ENCODE measurements at places on chromosomes 5 and 9. TPM values are rescaled to one million over a fixed set of nuclear protein-coding genes. Genes with fewer than 3 reads are reported as not detected.

GRCh38 chr9:86464242-86464641, 110.0 kb upstream of the TUT7 start:
- H3K27me3 ChIP-seq: no peaks in the 10 kb centered on the region
- peaks cover 28% of the 10 kb centered on the region for H3K4me1 ChIP-seq
- no peaks in the 10 kb centered on the region for H3K36me3 ChIP-seq

DNA sequence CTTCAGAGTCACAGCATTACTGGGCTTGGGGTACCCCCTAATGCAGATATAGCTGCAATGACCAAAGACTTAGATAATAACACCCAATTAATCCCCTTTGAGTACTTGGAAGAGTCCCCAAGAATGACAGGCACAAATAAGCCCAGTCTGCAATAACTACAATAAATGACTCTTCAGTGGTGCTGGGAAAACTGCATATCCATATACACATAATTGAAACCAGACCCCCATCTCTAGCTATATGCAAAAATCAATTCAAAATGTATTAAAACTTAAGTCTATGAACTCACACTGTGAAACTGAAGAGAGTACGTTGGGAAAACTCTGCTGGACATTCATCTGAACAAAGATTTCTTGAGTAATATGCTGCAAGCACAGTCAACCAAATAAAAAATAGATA, 422.5 kb downstream of the CDH18 start:
- H3K36me3 ChIP-seq: peaks cover 3% of the 10 kb centered on the region
- peaks cover 2% of the 10 kb centered on the region for H3K4me1 ChIP-seq
- H3K4me3 ChIP-seq: no peak overlapping the region
- DNase-seq: no peak
- no peaks in the 10 kb centered on the region for H3K27me3 ChIP-seq
- H3K27ac ChIP-seq: no peak overlapping the region

DNA sequence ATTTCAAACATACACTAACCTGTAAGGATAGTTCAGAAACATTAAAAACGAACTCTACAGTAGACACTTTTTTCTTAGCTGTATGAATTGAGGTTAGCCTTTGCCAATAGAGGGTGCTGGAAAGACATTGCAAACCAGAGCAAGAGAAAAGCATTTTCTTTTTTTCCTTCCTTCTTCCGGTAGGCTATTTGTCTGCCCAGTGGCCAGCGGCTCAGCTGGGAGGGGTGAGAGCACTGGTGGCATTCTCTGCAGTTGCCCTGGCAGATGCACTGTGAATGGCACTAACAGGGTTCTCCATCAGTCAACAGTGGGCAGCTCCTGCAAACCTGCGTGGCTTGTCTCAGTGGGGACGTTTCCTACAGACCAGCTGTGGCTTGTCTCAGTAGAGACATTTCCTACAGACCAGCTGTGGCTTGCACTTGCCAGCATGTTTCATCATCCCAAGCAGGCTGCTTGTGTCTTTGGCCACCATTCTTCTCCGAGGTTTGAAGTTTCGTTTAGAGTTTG, 984.5 kb upstream of the CDH18 start:
- H3K4me1 ChIP-seq: peaks cover 12% of the 10 kb centered on the region
- no peak overlapping the region for H3K27ac ChIP-seq
- peak overlapping the region; percentile 74 for H3K4me3 ChIP-seq
- H3K36me3 ChIP-seq: no peaks in the 10 kb centered on the region
- H3K27me3 ChIP-seq: no peaks in the 10 kb centered on the region

TYRP1 gene
- 0.64 TPM for total RNA-seq

GRCh38 chr9:17481565-17481964, 97.3 kb upstream of the SH3GL2 start:
- no peak overlapping the region for H3K27ac ChIP-seq
- H3K4me1 ChIP-seq: no peaks in the 10 kb centered on the region
- H3K4me3 ChIP-seq: no peak overlapping the region
- peaks cover 2% of the 10 kb centered on the region for H3K36me3 ChIP-seq
- no peak for DNase-seq
- no peaks in the 10 kb centered on the region for H3K27me3 ChIP-seq

LCN10 gene
- total RNA-seq: 0.20 TPM

GRCh38 chr5:3878267-3878666, 282.6 kb downstream of the IRX1 start:
- H3K36me3 ChIP-seq: no peaks in the 10 kb centered on the region
- no peak for DNase-seq
- H3K4me1 ChIP-seq: no peaks in the 10 kb centered on the region
- H3K4me3 ChIP-seq: no peak overlapping the region

GRCh38 chr5:92730486-92730885, 850.5 kb downstream of the NR2F1-AS1 start:
- H3K4me1 ChIP-seq: peaks cover 2% of the 10 kb centered on the region
- DNase-seq: no peak
- H3K27me3 ChIP-seq: no peaks in the 10 kb centered on the region
- H3K27ac ChIP-seq: no peak overlapping the region

DNA sequence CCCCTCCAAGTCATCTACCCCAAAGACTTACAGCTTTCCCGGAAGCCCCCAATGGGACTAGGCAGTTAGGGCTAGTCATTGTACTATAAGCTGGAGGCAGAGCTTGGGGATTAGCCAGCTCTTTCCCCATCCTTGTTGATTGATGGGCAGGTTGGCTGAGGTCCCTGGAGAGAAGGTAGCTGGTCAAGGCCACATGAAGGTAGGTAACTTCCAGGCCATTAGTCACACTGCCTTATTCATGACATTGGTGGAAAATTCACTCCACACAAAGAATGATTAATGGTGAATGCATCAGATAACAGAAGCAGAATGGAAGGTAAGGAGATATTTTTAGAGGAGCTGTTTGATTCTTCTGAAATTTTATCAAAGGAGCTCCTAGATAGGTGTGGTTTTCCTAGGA, 49.5 kb upstream of the TGFBR1 start:
- peaks cover 12% of the 10 kb centered on the region for H3K4me1 ChIP-seq
- no peak overlapping the region for H3K4me3 ChIP-seq
- H3K27me3 ChIP-seq: no peaks in the 10 kb centered on the region
- no peak for DNase-seq

DNA sequence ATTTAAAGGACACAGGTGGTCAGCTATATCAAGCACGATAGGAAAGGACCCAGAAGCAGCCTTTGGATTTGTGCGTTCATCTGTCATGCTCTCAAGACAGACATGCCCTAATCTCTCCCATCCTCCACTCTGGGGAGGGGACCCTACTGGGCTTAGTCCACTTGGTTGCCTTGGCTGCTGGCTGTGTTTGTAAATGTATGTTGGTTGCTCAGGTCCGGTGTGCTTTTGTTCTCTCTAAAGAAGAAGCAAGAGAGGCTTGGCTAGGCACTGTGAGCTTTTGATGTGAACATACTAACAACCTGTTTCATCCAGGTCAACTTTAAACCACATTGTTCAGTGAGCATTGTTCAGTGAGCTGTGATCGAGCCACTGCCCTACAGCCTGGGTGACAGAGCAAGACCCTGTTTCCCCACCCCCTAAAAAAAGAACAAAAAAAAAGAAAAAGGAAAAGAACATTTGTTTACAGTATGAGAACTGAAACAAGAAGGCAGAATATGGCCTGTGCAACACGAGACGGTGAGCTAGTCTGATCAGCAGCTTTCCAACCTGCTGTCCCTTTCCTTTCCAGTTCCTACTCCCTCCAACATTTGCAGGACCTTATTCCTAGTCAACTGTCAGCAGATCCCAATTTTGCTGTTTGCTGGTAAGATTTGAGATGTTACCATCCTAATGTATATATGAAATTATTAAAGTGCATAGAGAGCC, 228.3 kb downstream of the ARHGAP26 start:
- H3K27ac ChIP-seq: no peak overlapping the region
- H3K4me3 ChIP-seq: no peak overlapping the region
- H3K36me3 ChIP-seq: no peaks in the 10 kb centered on the region
- peaks cover 12% of the 10 kb centered on the region for H3K4me1 ChIP-seq
- no peak for DNase-seq

DNA sequence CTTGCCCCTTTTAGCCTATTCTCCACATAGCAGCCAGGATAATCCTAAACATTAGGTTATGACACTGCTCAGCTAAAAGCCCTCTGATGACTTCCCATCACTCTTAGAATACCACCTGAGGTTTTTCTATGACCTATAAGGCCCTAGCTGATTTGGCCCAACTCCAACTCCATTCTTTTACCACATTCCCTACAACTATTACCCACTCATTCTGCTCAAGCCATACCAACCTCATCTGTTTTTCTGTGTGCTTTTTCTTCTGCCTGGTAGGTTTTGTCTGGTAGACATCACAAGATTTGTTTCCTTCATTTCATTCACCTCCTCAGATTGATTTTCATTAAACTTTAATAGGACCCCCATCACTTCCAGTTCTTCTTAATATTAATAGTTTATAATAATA, 12.5 kb upstream of the FCHO2 start:
- H3K36me3 ChIP-seq: no peaks in the 10 kb centered on the region
- H3K27ac ChIP-seq: no peak overlapping the region
- H3K27me3 ChIP-seq: no peaks in the 10 kb centered on the region
- no peak for DNase-seq

Data from mesothelial cell of epicardium (in vitro differentiated cells).